Vagina (tissue), 2 donors: ENCODE measurements at places on chromosomes 6 and 20.

DNA sequence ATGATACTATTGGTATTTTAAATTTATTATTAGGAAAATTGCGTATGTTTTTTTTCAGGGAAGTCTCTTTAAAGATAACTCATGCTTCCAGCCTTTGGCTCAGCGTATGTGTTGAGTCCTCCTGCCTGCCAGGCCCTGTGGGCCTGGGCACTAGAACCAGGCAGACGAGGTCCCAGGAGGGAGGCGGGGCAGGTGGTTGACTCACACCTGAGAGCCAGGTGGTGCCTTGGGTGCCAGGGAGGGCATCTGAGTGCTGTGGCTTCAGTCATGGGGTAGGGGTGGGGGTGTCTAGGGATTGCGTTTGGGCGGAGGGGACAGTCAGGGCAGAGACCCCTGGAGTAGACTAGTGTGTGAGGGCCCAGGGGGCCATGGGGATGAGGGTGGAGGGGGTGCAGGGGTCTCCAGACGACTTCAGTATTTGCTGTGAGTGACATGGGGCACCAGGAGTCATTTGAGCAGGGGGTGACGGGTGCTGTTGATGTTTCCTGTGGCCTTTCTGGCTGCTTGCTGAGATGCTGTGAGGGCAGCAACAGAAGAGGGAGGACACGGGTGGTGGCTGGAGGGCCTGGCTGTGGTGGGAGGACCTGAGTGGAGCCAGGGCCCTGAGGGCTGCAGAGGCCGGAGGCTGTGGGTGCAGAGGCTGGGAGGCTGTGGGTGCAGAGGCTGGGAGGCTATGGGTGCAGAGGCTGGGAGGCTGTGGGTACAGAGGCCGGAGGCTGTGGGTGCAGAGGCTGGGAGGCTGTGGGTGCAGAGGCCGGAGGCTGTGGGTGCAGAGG is 14.8 kb upstream of the ADRM1 start:
- DNase-seq = no peak

GRCh38 chr6:113949499-113949898 is 21.4 kb downstream of the HDAC2 start:
- no peak for DNase-seq

- no peak for DNase-seq
Observed at GRCh38 chr20:25063546-25063945, 5.6 kb upstream of the ACSS1 start.

GRCh38 chr6:45367999-45368398 is 9.7 kb downstream of the SUPT3H start:
- DNase-seq = no peak

DNA sequence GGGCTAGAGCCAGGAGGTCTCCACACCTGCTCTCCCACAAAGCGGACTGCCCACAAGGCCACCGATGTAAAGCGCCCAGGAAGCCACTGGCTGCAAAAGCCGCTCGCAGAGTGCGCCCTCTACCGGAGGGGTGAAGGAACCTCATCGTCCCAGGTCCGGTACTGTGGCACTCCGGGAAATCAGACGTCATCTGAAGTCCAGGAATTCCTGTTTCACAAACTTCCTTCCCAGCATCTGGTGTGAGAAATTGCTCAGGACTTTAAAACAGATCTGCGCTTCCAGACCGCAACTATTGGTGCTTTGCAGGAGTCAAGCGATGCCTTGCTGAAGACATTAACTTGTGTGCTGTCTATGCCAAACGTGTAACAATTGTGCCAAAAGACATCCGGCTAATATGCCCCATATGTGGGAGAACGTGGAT is 115.1 kb upstream of the ARID1B start:
- DNase-seq = no peak

DNA sequence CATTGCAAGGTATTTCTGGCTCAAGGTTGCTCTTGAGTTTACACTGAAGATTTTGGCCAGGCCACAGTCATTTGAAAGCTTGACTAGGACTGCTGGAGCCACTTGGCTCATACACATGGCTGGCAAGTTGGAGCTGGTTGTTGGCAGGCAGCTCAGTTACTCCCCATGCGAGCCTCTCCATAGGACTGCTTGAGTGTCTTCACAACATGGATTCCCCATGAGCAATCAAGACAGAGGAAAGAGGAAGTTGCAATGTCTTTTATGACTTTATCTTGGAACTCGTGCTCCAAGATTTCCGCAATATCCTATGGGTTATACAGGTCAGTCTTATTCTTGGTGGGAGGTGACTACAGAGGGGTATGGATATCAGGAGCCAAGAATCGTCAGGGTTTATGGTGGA is 1.4 kb upstream of the MANBAL start:
- DNase-seq = no peak

DNA sequence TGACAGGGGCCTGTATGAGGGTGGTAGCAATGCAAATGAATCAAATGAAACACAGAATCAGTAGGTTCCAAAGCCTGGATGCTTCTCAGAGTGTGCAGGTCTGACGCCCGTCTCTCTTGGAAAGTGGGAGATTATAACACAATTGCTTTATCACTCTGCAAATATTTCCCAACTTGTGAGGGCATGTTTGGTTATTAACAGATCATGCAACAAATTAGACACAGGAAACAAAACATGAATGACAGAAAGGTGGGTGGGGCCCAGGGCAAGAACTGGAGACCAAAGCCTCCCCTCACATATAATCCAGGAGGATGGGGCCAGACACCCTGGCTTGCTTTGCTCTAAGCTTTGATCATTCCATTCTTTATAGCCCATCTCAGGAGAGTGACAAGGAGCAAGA is 108.6 kb upstream of the MRPS10 start:
- no peak for DNase-seq

GRCh38 chr6:30171677-30172471 is 8.5 kb downstream of the TRIM15 start:
- DNase-seq = peak; percentile 78
